Hair follicular keratinocyte (primary cell): ENCODE measurements at places on chromosomes 7 and 10. TPM values are rescaled to one million over a fixed set of nuclear protein-coding genes. Genes with fewer than 3 reads are reported as not detected.

Gene ANXA8
- 161 and 275 TPM in 2 replicates for total RNA-seq

Gene ECHS1
- total RNA-seq, result 89.7 and 125 TPM in 2 replicates

Gene ORAI2
- total RNA-seq, result 2.7 and 10.8 TPM in 2 replicates

Gene GOLGA7B
- total RNA-seq, result 0.46 and 0.47 TPM in 2 replicates

Gene TDRD1
- 0.31 and 0.76 TPM in 2 replicates for total RNA-seq

Gene CFAP46
- 2.4 and 2.5 TPM in 2 replicates for total RNA-seq

Gene GPR85
- total RNA-seq, result 0.34 TPM in 1 of 2 replicates, not detected in the other

Gene C10orf105
- not detected in 2 replicates for total RNA-seq

Gene RBP4
- not detected in 2 replicates for total RNA-seq

Gene BNIP3
- total RNA-seq, result 97.2 and 108 TPM in 2 replicates

Gene DDX56
- total RNA-seq, result 59.3 and 95.2 TPM in 2 replicates

Gene BTBD16
- 0.15 and 0.47 TPM in 2 replicates for total RNA-seq

Gene EEPD1
- total RNA-seq, result 1.2 and 6.9 TPM in 2 replicates
